NCI-H2171 (cell line): ENCODE measurements at places on chromosomes 5 and 9.

- no peak for DNase-seq
These were observed 19.5 kb upstream of the TTC33 start for GRCh38 chr5:40775085-40775845.

GRCh38 chr5:178108966-178109365 lies 4.4 kb upstream of the N4BP3 start:
- no peak for DNase-seq

- DNase-seq, result no peak
These were observed 31.3 kb upstream of the HSPA9 start for GRCh38 chr5:138606378-138607064.

DNA sequence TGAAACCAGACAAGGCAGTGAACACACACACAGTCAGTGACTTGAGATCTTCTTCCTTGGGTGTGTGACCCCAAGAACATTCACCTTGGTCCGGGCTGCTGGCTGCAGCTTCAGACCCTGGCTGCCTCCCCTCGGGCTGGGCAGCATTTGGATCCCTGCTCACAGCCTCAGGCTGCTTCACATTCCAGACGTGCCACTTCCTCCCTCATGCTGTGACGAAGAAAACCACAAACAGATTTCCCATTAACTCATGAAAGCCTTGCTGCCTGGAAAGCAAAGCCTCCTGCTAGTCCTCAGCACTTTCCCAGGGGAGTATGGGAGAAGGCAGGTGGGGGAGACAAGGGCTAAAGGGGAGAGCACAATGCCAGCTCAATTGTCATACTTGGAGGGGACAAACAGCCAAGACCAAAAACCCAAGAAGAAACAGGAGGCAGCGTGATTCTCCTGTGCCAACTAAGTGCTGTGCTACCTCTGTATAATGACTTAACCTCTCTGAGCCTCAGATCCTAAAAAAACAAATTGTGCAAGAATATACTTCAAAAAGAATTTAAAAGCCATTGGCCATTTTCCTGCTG lies 594.6 kb upstream of the BRINP1 start:
- DNase-seq, result peak; percentile 61

- DNase-seq, result no peak
These were observed 23.7 kb downstream of the TRAF1 start for GRCh38 chr9:120902569-120903535.

GRCh38 chr9:133428617-133429101 lies 6.5 kb downstream of the ADAMTS13 start:
- DNase-seq, result no peak

- DNase-seq, result no peak
These were observed 605.4 kb downstream of the TLE1 start for GRCh38 chr9:81083854-81084512.

DNA sequence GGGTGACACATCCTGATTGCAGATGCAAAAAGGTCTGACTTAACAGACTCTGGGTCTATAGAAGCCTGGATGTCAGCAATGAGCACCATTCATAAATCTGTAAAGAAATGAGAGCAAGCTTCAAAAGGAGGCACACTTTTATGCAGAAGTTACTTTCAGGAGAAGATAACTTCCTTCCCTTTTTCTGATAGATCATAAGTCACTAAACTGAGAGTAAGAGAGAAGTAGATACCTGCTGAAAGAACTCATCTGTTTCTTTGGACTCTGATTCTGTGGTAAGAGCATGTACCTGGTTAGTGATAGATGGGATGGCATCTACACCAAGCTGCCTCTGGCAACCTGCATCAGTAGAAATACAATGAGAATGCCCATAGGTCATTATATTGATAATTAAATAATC lies 525.6 kb downstream of the CETN3 start:
- DNase-seq, result no peak

GRCh38 chr9:110303133-110303532 lies 34.5 kb downstream of the TXNDC8 start:
- DNase-seq, result no peak

GRCh38 chr5:132779961-132780360 lies 2.9 kb upstream of the SEPTIN8 start:
- DNase-seq, result no peak

DNA sequence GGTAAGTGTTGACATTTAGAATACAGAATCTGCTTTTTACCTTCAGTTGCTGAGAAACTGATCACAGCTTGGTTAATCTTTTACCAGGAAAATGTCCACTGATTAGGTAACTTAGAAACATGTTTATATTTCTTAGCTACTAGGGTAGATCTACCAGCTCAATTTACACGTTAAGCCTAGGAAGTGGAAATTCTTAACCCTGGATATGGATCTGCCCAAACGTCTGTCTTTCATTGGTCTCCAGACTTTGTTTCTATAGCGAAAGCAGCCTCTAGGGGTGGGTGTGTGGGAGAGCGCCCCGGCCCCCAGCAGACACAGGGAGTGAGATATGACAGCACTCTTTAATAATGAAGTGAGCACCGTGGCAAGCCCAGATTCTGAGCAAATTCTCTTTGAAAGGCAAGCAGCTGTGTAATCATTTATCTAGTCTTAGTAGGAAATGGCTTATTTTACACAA lies 141.6 kb upstream of the ZNF608 start:
- no peak for DNase-seq

DNA sequence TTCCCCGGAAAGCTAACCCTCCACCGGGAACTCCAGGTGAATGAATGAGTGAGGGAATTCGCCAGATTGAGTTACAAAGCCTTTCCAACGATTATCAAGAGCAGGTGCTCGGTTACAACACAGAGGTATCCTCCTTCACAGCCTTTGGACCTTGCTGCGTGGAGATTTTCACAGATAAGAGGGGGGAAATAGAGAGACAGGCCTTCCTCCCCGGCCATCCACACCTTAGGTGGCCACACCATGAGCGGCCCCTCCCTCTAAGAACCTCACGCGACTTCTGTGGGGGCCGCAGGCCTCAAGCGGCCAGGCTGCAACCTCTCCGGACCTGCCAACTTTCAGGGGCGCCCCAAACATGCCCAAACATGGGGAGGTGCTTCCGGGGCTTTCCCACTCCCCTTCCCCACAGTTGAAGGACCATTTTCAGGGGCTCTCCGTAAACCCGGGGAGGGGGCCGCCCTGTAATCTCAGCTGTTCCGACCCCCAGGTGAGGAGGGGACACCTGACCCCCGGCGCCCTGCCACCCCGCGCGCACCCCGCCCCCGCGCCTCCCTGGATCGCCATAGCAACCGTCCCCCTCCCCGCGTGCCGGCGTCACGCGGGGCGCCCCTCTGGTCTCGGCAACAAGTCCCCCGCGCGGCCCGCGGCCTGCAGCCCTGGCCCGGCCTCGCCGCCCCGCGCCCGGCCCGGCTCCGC lies 603 bp downstream of the DENND1A start:
- DNase-seq, result no peak

DNA sequence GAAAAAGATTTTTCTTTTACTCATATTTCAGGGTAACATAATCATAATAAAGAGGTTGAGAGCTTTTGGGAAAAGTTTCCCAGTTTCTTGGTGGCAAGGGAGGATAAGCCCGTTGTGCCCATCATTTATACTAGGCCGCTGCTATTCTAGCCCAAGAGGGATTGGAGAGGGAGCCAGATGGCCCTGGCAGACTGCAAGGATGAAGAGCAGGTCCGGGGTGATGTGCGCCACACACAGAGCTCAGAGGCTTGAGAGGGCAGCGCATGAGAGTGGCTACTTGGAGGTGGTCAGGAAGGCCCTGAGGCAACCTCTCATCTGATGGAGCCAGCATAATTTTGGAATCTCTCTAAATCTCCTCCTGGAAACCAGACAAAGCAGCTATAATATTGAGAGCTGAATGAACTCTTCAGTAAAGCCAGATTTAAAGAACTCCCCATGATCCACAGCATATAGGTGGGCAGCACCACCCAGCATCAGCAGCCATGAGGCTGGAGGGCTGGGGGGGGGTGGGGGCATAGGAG lies 110.1 kb downstream of the MED27 start:
- DNase-seq, result peak; percentile 54

DNA sequence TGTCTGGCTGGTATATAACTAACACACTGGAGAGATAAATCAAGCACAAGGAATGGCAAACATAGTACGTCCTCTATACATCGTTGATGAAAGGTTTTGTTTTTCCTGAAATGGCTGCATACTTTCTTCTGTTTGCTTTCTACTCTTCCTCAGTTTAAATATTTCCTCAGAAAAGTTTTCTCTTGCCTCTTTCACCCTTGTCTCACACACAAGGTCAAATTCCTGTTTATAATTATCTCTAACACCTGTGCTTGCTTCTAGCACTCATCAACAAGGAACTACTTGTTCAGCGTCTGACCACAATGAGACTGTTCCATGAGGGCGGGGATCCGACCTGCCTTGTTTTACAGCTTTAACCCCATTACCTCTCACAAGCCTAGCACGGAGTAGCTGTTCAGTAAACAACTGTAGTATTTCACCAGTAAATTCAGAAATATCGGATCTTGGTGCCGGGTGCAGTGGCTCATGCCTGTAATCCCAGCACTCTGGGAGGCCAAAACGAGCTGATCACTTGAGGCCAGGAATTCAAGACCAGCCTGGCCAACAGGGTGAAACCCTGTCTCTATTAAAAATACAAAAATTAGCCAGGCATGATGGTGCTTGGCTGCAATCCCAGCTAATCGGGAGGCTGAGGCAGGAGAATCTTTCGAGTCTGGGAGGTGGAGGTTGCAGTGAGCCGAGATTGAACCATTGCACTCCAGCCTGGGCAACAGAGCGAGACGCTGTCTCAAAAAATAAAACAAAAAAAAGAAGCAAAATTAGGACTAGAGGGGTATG lies 37.0 kb downstream of the NR6A1 start:
- DNase-seq, result no peak

DNA sequence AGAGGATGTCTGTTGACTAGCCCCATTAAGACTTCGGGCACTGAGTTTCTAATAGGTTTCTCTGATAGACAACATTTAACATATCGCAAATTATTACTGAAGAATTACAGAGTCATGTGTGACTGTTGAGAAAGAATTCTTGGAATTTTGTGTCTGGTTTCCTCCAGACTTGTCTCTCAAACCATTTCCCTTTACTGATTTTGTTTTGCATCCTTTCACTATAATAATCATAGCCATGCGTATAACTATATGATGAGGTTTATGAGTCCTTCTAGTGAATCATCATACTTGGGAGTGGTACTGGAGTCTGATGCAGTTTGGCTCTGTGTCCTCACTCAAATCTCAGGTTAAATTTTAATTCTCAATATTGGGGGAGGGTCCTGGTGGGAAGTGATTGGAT lies 27.0 kb downstream of the ZNF169 start:
- DNase-seq, result no peak
